ENCODE measurements at places on chromosomes 6 and 20.

DNA sequence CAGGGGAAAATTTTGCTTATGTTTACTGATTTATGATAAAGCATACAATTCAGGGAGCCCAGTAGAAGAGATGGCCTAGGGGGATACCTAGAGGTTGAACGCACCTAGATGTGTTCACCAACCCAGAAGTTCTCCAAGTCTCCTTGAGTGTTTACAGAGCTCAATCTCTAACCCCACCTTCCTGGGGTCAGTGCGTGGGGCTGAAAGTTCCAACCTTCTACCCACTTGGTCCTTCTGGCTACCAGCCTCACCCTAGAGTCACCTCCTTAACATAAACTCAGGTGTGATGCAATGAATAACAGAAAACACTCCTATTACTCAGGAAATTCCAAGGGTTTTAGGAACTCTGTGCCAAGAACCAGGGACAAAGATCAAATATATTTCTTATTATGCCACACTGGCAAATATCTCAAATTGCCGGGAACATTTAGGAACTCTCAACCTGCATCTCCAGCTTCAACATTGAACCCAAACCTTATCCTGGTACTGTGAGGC lies 26.4 kb downstream of the AFG1L start:
- DNase-seq = no peak

- no peak for DNase-seq
These were observed 129.1 kb downstream of the SLC24A3 start for GRCh38 chr20:19341348-19342053.

DNA sequence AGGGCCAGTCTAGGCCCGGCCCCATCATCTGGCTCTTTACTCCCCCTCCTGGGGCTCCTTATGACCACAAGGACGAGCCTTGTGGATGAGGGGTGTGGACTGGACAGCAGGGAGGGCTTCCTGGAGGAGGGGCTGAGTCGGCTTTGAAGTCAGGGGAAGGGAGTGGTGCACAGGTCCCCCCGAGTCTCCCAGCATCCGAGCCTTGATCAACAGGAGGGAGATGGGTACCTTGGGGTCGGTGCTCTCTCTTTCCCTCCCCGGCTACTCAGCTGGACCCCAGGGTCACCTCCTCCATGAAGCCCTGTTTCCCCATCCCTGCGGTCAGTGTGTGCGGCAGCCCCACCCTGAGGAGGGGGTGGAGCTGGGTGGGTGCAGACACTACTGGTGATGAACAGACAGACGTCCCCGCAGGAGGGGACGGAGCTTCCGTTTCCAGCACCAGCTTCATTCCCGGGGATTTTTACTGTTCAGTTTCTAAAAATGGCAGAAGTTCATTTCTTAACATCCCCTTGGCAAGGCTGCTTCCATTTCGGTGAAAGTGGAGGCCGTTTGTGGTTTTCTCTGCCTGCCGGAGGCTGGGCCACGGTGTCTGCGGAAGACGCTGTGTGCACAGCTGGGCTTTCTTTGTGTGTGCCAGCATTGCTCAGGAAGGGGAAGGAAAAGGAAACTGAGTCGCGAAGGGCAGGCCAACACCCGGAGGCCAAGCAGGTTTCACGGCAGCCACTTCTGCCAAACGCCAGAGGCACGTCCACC lies 19.6 kb downstream of the NTSR1 start:
- no peak for DNase-seq

DNA sequence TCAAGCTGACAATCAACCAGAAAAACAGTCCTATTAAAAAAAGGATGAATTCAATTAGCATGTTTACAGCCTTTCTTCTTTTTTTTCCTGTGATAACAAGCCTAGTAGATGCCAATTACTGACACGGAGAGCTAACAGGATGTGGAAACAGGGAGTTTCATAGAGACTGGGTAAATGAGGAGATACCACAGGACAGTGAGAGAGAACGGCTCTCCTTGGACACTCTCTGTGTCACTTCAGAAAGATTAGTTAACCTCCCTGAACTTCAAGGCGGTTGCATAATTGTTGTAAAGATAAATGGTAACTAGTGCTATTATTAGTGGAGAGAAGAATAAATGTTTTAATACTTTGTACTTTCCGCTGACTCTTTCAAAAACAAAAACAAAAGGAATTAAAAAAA lies 14.8 kb downstream of the SLC17A5 start:
- no peak for DNase-seq

DNA sequence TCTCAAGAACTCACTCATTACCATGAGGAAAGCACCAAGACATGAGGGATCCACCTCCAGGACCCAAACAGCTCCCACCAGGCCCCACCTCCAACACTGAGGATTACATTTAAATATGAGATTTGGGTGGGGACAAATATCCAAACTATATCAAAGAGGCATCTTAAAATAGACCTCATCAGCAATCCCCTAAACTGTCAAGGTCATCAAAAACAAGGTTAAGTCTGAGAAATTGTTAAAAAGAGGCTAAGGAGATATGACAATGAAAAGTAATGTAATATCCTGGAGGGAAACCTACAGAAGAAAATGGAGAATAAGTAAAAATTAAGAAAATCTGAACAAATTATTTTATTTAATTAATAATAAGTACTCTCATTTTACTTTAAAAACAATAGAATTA lies 922.3 kb downstream of the HACE1 start:
- no peak for DNase-seq

DNA sequence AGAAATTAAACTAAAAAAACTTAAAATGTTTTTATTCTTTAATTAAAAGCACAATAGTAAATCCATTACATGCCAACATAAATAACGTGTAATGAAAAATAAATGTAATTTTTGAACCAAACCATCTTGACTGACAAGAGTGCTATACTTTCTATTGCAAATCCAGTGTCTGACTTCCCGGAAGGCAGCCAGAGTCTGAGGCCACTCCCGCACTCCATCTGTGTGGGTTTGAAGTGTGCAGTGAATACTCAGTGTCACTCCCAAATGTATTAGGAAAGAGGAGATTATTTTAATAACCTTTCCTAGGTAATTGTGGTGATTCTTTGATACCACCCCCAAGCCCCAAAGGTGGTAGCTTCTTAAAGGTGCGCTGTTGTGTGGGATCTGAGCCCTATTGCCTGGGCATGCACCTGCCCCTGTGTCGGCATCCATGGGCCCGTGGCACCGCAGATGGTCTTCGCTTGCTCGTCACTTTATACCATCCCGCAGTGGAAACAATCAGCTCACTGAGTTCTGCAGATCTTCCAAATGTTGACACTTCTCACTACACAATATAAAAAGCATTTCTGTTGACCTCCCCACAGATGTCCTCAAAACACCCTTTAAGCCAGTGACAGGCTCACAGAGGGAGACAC lies 391.2 kb downstream of the THBS2 start:
- DNase-seq = no peak

DNA sequence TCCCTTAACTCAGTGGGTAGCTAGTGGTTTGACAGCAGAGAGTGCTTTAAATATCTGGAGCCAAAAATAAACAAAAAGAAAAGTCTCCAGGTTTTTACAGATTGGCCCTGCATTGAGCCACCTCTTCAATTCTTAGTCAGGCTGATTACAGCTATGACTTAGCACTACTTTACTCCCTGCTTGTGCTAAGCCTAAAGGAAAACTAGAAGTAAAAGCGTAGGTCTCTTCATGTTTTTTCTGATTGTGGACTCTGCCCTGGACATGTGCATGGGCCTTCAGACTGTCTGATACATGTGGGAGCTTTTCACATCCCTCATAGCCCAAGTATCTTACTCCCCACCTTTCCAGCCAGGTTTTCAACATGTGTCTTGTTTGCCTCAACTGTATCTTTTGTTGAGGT lies 33.3 kb downstream of the KPNA5 start:
- DNase-seq = no peak

- no peak for DNase-seq
These were observed 10.2 kb downstream of the FOXC1 start for GRCh38 chr6:1619673-1620503.

- no peak for DNase-seq
These were observed 105.3 kb downstream of the CEBPB start for GRCh38 chr20:50295762-50296449.

DNA sequence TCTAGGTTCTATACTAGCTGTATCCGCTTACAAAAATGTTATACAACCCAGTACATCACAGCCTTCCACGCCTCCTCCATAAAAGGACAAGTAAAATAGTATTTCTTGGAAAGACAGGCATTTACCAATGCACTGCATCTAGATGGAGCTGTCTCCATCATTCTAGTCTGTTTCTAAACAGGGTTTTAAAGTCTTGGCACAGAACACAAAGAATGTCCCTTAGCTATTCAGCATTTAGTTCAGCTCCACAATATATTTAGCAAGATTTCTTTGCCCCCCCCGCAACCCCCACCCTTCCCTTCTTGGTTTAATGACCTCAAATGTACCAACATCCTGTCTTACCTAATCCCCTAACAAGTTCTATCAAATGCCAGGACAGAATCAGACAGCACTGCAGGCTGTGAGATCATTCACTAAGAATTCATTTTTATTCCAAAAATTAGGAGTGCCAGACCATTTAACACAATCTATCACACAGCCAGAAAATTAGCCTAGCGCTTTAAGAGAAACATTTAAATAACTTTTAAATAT lies 198.6 kb downstream of the BACH2 start:
- no peak for DNase-seq

- DNase-seq = no peak
These were observed 61.7 kb upstream of the SHLD1 start for GRCh38 chr20:5688431-5688972.

- DNase-seq = no peak
These were observed 135.1 kb downstream of the ZFP64 start for GRCh38 chr20:52056203-52057062.

DNA sequence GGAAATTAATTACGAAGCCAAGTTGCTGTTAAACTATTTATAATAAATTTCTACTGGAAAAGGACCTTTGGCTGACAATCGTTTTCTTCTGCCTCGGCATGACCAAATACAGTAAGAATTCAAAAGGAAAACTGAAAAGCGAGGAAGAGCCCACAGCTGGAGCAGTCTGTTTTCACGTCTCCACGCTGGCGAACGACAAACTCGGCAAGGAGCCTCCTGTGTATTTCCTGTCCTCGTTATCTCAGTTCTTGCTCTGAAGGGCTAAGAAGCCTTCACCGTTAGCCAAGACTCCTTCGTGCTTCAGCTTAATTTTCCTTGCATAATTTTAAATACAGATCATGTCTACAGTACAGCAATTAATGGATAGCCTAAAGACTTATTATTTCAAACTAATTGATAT lies 214.3 kb upstream of the PLCB4 start:
- DNase-seq = no peak

- DNase-seq = no peak
These were observed 497.2 kb downstream of the BCKDHB start for GRCh38 chr6:80603679-80604078.

DNA sequence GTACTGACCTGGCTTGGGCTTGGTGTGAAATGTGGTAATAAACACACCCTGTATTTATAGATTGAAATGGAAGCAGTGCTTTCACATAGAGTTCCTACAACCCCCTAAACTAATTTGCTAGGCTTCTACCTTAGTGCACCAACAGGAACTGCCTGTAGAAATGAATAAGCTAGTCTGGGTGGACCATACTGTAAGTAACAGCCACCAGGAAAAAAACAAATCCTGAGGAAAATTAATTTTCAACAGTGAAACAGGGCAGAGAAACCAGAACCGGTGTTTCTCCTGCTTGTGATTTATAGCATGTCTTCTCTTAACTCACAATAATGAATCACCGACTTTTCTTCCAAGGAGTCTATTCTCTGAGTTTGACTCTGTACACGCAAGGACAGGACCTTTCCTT lies 184.8 kb upstream of the HDAC2 start:
- DNase-seq = no peak

DNA sequence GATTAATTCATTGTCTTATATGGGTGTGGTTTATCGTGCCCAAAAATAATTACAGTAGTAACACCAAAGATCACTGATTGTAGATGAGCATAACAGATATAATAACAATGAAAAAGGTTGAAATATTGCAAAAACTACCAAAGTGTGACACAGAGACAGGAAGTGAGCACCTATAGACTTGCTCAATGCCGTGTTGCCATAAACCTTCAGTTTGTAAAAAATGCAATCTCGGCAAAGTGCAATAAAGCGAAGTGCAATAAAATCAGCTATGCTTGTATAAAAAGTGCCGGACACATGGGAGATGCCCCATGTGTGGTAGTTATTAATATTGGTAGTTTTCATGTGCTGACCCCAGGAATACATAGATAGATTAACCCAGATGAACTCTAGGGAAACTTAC lies 192.6 kb downstream of the NRN1 start:
- DNase-seq = no peak

- DNase-seq = no peak
These were observed 7.2 kb upstream of the KIAA0408 start for GRCh38 chr6:127466416-127466815.

DNA sequence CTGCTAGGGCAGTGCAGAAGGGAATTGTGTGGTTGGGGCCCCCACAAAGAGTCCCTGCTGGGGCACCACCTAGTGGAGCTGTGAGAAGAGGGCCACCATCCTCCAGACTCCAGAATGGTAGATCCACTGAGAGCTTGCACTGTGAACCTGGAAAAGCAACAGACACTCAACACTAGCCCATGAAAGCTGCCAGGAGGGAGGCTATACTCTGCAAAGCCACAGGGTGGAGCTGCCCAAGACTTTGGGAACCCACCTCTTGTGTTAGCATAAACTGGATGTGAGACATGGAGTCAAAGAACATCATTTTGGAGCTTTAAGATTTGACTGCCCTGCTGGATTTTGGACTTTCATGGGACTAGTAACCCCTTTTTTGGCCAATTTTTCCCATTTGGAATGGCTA lies 328.4 kb upstream of the KHDRBS2 start:
- no peak for DNase-seq

DNA sequence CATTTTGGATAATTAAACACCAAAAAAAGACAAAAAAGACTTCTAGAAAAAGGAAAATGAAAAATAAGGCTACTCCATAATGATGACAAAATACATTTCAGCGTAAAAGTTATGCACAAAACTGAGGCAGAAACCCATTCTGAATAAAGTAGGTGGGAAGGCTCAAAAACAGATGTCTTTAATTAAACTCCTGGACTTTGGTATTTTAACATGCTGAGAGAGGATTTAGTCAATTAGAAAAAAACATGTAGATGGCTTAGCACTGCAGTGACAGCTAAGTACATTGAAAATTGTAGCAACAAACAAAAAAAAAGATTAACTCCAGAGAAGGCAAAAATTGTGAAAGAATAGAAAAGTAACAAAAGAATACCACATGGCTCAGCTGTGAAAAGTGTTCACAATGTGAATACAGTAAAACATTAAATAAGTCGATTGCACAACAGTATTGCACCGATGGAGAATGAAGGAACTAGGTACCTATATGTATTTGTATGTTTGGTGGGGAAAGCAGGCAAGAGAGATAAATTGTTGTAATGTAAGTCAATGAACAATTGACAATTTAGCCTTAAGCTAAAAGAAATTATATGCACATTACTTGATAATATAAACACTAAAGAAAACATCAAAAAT lies 59.5 kb downstream of the TBC1D32 start:
- DNase-seq = no peak

Data from stimulated activated CD4-positive, alpha-beta T cell treated with anti-CD3 and anti-CD28 coated beads, Interleukin-2, amount 100 ng/mL, for 24 hours (primary cell).